ENCODE measurements at places on chromosomes 6 and 20.
A peak's percentile ranks its signal among the peaks of the same experiment; 100 is the strongest.

DNA sequence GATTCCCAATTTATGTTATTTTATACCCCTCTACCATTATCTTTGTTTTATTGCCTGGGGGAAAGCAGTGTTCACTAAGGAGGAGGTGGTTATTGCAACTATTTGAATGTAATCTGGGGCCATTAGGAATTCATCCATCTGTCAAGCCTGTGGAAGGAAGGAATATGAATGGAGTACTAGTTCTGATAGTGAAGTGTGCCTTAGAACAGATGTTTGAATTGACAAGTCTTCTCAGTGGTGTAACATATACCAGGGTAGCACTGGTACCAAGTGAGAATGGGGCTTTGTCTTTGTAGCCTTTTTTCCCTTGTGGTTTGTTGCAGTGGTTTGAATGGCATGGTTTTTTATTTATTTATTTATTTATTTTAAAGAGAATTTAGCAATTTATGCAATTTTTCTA, 27.9 kb upstream of the HDAC2 start:
- no peak for DNase-seq

DNA sequence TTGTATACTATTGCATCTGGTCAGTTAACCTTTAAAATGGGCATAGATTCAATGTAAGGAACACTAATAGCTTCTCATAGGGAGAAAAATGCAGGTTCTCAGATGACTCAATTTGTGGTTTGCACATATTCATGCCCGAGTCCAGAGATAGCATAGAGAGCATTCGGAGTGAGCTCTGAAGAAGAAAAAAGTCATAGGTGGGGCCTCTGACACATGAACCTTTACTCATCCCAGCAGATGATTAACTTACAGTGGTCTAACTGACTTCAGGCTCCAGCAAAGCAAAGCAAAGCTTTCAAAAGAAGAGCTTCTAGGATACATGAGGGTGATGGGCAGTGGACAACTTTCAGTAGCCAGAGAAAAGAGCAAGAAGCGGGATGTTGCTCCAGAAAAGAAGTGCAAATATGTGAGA, 55.3 kb upstream of the BTN3A2 start:
- DNase-seq, result peak; percentile 75

DNA sequence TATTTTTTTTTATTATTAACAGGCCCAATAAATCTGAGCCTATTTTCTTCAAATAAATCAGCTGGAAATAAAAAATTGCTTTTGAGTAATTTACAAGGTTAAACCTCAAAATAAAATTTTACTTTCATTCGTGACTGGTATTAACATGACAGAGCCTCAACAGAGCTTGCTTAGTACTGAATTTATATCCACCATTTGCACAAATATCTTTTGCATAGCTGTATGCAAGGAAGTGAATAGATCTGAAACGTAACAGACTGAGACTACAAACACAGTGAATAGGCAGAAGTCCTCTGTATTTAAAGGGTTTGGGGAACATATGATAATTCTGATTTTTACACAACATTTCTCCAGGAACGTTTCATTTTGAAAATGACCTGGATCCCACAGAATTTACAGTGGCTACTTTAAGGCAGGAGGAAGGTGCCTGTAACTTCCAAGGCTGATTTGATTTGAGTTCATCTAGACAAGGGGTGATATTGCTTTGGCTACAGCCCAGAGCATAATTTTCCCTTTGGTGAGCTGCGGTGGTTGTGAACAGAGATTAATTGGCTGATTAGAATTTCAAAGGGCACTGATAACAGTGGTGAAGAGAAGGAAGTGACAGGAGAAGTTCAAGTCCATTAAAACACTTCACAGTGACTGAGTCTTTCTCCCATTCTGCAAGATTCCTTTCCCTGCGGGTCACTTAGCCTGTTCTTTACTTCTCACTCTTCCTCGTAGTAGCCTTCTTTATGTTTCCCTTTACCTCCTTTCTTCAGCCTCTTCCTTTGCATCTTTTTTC, 121.2 kb upstream of the SASH1 start:
- no peak for DNase-seq

- DNase-seq, result peak; percentile 65
These were observed 1.0 kb upstream of the HCK start for GRCh38 chr20:32050851-32051556.

DNA sequence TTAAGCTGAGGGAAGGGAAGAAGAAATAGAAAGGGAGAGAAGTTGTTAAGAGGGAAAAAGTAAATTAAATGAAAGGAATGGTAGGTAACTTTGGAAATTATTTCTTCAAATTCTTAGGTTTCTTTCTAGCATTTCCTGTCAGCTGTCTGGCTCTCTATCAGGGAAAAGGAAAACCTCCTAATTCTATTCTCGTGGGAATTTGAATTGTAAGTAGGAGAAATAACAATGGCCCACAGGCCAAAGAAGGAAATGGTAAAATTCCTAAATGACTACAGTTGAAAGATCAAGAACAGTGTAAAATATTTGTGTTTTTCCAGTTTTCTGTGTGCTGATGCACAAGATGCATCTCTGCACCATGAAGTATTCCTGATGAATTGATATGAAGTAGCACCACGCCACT, 173.0 kb downstream of the IBTK start:
- DNase-seq, result no peak

GRCh38 chr20:4401601-4402000, 320.1 kb upstream of the PRND start:
- DNase-seq, result no peak

DNA sequence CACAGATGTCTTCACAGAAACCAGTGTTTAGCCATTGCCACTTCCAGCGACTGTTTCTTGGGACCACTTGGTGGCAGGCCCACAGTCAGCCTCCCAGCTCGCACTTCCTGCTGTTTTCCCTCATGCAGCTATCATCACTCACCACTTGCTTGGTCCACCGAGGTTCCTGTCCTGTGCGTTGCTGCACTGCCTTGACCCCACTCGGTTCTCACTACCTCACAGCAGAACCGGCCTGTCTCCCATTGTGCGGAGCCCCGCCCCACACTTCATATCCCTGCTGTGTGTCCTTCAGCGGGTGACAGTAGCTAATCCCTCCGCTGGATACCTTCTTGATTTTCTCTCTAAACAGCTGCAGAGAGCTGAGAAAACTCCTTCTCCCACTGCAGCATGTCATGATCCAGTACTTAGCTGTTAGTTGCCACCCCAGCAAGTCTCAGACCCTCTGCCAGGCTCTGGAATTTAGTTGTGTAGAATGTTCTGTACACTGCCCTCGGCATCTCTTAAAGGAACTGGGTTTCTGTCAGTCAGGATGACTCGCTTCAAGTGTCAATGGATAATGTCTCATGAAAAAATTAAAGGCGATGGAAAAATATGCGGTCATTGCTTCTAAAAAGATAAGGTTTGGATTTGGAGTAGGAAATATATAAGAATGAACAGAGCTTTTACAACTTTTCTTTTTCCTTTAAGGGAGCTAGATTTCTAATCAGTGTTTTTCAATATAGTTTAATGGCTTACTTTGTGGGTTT, 208.0 kb downstream of the FARS2 start:
- no peak for DNase-seq

- no peak for DNase-seq
These were observed 26.8 kb downstream of the EYS start for GRCh38 chr6:65680232-65680631.

GRCh38 chr6:89640804-89641203, 2.3 kb upstream of the LYRM2 start:
- no peak for DNase-seq

DNA sequence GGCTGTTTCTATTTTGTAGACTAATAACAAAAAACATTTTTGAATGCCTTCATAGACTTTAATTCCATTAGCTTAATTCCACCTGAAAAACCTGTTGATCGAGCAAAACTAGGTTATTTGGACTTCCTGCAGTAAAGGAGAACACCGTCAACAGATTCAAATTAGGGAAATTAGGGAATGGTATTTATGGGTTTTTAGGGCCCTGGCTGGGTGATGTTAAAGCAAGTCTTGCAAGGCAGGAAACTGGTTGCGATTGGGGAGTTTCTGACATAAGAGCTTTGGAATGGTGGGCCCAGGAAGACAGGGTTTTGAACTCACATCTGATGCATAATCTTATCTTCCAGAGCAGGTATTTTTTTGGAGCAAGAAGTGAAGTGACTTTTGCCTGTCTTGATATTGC, 40.1 kb upstream of the TFAP2C start:
- no peak for DNase-seq

GRCh38 chr6:35076997-35077712, 64.0 kb downstream of the TCP11 start:
- no peak for DNase-seq

- DNase-seq, result peak; percentile 74
These were observed 619.0 kb downstream of the DOK5 start for GRCh38 chr20:55094353-55094861.

- peak; percentile 67 for DNase-seq
These were observed 61.7 kb downstream of the FAM217A start for GRCh38 chr6:4017058-4017739.

GRCh38 chr6:110849781-110850180, 24.8 kb upstream of the AMD1 start:
- DNase-seq, result no peak

GRCh38 chr6:27303613-27304272, 8.3 kb downstream of the POM121L2 start:
- peak; percentile 18 for DNase-seq

GRCh38 chr20:59412181-59412580, 111.8 kb downstream of the EDN3 start:
- DNase-seq, result no peak

DNA sequence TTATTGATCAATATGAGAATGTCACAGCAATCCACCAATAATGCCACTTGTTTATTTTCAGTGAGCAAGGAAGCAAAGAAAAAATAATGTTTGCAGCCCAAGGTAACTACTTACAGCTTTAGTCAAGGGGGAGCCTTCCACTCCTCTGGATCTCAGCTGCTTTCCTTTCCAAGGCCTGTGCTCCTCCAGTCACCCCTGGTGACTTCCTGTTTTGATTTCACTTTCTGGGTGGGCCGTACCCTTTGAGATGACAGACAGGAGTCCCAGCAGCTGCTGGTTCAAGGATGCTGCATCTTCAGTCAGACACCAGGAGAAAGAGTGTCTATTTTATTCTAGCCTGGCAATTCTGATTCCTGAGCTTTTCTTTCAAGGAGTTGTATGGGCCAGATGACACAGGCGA, 5.6 kb upstream of the VNN2 start:
- DNase-seq, result peak; percentile 72

GRCh38 chr20:32453467-32454163, 95.5 kb downstream of the ASXL1 start:
- no peak for DNase-seq

- no peak for DNase-seq
These were observed 195.6 kb downstream of the PREX1 start for GRCh38 chr20:48632017-48632824.

- DNase-seq, result no peak
These were observed 395.2 kb downstream of the PAX1 start for GRCh38 chr20:22100686-22101085.

- DNase-seq, result no peak
These were observed 2.9 kb upstream of the SSTR4 start for GRCh38 chr20:23032056-23032749.

GRCh38 chr20:37741055-37741454, 47.2 kb downstream of the CTNNBL1 start:
- DNase-seq, result no peak

GRCh38 chr6:26414281-26414680, 12.2 kb downstream of the BTN3A1 start:
- DNase-seq, result peak; percentile 43

DNA sequence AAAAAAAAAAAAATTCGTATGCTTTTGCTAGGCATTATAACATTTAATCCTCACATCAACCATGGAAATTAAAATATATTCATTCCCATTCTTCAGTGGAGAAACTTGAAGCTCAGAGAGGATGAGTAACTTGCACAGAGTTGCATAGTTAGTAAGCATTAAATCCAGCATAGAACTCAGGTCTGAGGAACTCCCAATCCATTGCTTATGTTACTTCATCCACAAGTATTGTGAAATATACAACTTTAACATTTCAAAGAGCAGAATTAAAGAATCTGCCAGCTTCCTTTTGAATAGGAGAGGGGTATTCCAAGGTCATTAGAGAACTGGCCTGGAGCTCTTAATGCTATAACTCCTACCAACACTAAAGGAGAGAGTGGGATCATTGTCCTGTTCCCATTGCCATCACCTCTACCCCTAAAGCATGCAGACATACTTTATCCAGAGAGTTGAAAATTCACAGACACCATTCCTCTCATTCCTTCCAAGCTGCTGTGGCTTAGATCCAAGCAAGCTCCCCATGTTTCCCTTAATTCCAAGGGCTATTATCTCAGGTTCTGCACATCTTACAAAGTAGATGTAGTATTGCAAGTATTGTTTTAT, 91.9 kb downstream of the FLRT3 start:
- DNase-seq, result no peak

DNA sequence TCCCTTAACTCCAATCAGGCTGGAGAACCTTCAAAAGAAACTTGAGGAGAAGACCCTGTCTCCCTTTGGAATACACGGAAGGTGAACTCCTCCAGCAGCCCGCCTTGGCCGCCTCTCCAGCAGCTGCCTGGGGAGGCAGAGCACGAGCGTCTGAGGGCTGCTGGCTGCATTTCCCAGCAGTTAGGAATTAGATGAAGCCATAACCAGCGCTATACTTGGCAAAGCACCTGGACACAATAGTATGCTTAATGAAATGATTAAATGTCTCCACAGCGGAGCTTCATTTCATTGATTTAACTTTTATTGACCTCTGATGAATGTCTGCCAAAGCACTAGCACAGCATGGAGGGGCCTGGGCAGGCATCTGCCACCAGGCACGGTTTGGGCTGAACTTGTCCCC, 73.5 kb downstream of the TMEM242 start:
- DNase-seq, result no peak

GRCh38 chr6:155303361-155303870, 10.9 kb downstream of the TFB1M start:
- no peak for DNase-seq

- DNase-seq, result no peak
These were observed 78.0 kb upstream of the CENPW start for GRCh38 chr6:126261792-126262421.

DNA sequence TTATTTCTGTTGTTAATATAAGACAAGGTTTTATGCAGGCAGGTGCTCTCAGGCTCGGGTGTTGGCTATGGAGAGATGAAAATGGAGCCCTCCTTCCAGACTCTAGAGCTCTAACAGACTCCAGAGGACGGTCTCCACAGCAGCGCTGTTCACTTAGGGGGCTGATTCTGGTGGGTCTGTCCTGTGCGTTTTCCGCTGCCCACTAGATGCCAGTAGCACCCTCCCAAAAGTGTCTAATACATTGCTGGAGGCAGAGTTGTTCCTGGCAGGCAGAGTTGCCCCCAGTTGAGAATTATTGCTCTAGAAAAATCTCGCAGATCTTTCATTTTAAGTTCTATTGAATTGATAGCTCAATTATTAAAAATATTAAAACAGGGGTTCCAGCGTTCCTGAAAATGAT, 109.9 kb downstream of the MAP3K4 start:
- no peak for DNase-seq

DNA sequence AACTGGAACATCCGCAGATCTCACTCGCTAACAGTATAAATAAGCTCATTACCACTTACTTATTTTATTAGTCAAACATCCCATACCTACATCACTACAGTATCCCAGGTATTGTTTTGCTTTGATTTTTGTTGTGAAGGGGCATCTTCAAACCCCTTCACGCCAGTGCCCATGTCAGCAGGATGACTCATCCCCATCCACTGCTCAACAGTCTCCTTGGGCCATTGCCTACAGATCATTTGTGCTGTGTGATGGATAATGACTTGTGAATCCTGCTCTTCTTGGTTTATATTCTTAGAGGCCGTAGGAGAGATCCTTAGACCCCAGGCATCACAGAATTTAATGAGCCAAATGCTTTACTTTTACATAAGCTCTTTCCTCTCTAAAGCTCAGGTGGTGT, 8.5 kb upstream of the SIRT5 start:
- DNase-seq, result no peak

All from OCI-M1 (cell line).